Skeletal muscle tissue (tissue), 5 donors: ENCODE measurements at places on chromosomes 7 and 10. TPM values are rescaled to one million over a fixed set of nuclear protein-coding genes. Genes with fewer than 3 reads are reported as not detected.

ASIC3 gene
- total RNA-seq = not detected

ITGA8 gene
- 9.4 TPM for total RNA-seq

LIPK gene
- total RNA-seq = not detected

MSS51 gene
- total RNA-seq = 22.4 TPM

ADAM8 gene
- total RNA-seq = 2.6 TPM

PEX1 gene
- 48.5 TPM for total RNA-seq

SDK1 gene
- 3.7 TPM for total RNA-seq

OPN4 gene
- total RNA-seq = not detected

SFTPA1 gene
- not detected for total RNA-seq

FAM171A1 gene
- total RNA-seq = 11.0 TPM

DYNC1I1 gene
- 1.6 TPM for total RNA-seq

TEX36 gene
- total RNA-seq = not detected
